Activated CD4-positive, alpha-beta memory T cell treated with anti-CD3 and anti-CD28 coated beads for 36 hours (primary cell): ENCODE measurements at places on chromosomes 2 and 18. TPM values are rescaled to one million over a fixed set of nuclear protein-coding genes. Genes with fewer than 3 reads are reported as not detected.

DNA sequence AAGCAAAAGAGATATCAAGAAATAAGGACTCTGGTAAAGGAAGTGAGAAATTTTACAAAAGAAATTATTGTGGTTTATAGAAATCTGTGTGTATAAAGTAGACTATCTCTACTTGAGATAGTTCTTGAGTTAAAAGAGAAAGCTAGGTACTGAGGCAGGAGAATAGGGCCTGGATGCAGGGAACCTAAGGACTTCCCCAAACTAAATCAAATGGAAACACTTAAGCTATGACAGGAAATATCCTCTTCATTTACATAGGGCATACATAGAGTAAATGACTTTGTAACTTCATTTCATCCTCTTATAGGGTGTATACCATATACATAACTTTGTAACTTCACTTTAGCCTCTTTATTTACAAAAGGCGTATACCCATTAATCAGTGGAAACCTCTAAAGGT lies 219.2 kb upstream of the RGPD4 start:
- no peak for DNase-seq
- no peaks in the 10 kb centered on the region for H3K36me3 ChIP-seq
- no peaks in the 10 kb centered on the region for H3K27me3 ChIP-seq

DNA sequence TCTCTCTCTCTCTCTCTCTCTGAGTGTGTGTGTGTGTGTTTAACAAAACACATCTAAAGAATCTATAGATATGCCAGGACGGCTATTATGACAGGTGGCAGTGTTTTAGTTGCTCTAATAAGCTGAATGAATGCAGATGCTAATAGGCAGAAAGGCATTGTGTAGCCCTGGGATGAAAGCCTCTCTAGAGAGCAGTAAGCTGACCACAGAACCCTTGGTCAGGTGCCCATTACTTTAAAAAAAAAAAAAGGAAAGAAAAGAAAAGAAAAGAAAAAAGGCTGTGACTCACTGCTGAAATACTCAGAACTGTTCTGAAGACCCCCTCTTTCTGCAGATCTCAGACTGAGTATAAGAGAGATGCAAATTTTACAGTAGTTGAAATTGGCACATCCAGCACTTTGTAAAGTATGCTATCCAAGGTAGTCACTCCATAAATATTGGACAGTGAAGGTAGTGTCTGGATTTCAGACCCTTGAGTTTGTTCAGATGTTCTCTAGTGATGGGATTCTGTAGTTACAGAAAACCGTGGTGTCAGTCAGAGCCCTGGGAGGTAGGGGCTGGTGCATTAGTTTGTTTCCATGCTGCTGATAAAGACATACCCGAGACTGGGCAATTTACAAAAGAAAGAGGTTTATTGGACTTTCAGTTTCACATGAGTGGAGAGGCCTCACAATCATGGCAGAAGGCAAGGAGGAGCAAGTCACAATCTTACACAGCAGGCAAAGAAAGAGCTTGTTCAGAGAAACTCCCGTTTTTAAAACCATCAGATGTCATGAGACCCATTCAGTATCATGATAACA lies 30.9 kb downstream of the OSBPL6 start:
- no peaks in the 10 kb centered on the region for H3K36me3 ChIP-seq
- no peak overlapping the region for H3K4me3 ChIP-seq
- DNase-seq = no peak
- H3K27ac ChIP-seq = no peak overlapping the region
- H3K27me3 ChIP-seq = peaks cover 23% of the 10 kb centered on the region

DNA sequence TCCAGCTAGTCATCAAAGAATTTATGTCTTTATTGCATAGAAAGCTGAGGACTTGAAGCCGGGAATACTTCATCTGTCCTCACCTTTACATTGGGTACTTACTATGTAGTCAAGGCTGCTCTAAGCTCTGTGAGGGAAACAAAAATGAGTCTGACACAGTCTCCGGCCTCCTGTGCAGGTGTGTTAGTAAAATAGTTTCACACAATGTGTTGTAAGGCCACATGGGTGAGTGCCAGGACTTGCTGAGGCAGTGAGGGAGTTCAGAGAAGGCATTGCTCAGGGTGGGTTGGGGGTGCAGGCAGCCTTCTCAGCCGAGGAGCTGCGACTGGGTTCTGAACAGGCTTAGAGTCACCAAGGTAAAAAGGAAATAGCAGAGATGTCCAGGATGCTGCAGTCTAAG lies 54.5 kb upstream of the SMAD2 start:
- H3K36me3 ChIP-seq = no peaks in the 10 kb centered on the region
- no peaks in the 10 kb centered on the region for H3K4me1 ChIP-seq
- DNase-seq = no peak
- peaks cover 1% of the 10 kb centered on the region for H3K27me3 ChIP-seq
- no peak overlapping the region for H3K4me3 ChIP-seq

DNA sequence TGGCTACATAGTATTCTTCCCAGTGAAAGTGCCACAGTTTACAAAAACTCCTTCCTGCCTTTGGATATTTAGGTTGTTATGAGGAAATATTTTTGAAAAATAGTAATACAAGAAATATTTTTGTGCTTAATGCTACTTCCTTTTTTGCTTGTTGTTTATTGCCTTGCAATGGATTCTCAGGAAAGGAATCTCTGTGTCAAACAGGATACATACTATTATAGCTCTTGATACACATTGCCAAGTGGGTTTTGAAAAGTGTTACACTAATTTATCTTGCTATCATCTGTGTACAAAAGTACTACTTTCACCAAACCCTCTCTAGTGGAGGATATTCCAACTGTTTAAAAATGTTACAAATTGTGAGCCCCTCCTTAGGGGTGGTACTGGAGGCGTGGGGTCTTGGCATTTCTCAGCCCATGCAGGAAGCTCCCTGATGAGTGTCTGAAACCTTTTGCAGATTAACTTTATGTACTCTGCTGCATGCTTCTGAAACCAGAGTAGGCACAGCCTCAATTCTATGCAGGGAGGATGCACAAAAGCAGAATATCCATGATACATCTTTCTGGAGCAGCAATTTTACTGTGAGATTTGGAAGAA lies 54.5 kb downstream of the EVA1A start:
- H3K36me3 ChIP-seq = no peaks in the 10 kb centered on the region
- no peaks in the 10 kb centered on the region for H3K4me1 ChIP-seq
- no peak for DNase-seq
- no peak overlapping the region for H3K4me3 ChIP-seq
- peaks cover 6% of the 10 kb centered on the region for H3K27me3 ChIP-seq

GRCh38 chr2:232731470-232731869 lies 34.3 kb downstream of the GIGYF2 start:
- H3K4me1 ChIP-seq = no peaks in the 10 kb centered on the region
- no peak overlapping the region for H3K27ac ChIP-seq
- no peaks in the 10 kb centered on the region for H3K27me3 ChIP-seq
- no peak for DNase-seq
- no peak overlapping the region for H3K4me3 ChIP-seq
- peaks cover 23% of the 10 kb centered on the region for H3K36me3 ChIP-seq

The TCF23 gene
- total RNA-seq = not detected

GRCh38 chr2:10513201-10513600 lies 65.1 kb upstream of the ODC1 start:
- H3K27ac ChIP-seq = no peak overlapping the region
- H3K4me3 ChIP-seq = no peak overlapping the region
- no peaks in the 10 kb centered on the region for H3K27me3 ChIP-seq
- no peak for DNase-seq

- H3K36me3 ChIP-seq = no peaks in the 10 kb centered on the region
- no peak for DNase-seq
- H3K27me3 ChIP-seq = peaks cover 14% of the 10 kb centered on the region
- no peak overlapping the region for H3K27ac ChIP-seq
These were observed 219.5 kb upstream of the NRP2 start for GRCh38 chr2:205462681-205463345.

- no peaks in the 10 kb centered on the region for H3K27me3 ChIP-seq
- no peaks in the 10 kb centered on the region for H3K4me1 ChIP-seq
- DNase-seq = no peak
- no peaks in the 10 kb centered on the region for H3K36me3 ChIP-seq
- no peak overlapping the region for H3K27ac ChIP-seq
These were observed 360.3 kb downstream of the CLIP4 start for GRCh38 chr2:29475499-29475898.

DNA sequence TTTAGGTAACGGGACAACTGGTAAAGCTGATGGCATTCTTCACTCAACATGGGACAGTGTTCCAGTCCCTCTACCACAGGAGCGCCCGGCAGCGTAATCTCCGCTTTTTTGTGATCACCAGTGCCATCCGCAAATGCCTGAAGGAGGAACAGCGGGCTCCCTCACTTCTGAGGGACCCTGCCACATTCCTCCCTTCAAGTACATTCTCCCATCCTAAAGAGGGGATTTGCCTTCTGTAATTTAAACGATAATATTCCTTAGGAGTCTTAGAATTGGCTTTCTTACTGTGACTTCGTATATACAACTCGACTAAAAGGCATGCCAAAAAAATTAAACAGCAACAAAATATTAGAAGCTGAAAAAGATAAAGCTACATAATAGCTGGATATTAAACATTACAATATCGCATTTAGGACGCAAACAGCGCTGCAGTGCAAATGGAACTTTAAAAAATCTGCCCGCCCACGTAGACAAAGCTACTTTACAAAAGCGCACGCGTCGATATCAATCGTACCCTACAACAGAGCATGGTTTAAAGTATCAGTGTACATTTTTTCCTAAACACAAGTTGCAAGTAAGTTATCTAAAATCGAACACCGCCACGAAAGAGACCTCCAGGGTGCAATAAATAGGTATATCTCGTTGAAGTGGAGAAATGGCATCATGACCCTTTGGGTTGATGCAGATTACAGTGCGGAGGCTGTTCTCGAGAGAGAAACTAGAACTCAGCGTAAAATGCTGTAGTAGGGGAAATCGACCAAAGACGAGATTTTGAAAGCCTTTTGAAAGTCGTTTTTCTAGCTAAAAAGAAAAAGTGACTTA lies 2.3 kb upstream of the VSNL1 start:
- no peak overlapping the region for H3K27ac ChIP-seq
- H3K4me1 ChIP-seq = peaks cover 7% of the 10 kb centered on the region
- no peak for DNase-seq
- H3K4me3 ChIP-seq = no peak overlapping the region
- peaks cover 51% of the 10 kb centered on the region for H3K27me3 ChIP-seq
- no peaks in the 10 kb centered on the region for H3K36me3 ChIP-seq

The GAD1 gene
- 2.6 TPM for total RNA-seq

GRCh38 chr18:21522530-21522929 lies 78.0 kb downstream of the ESCO1 start:
- peaks cover 23% of the 10 kb centered on the region for H3K36me3 ChIP-seq
- DNase-seq = no peak
- no peaks in the 10 kb centered on the region for H3K27me3 ChIP-seq
- H3K4me3 ChIP-seq = no peak overlapping the region

GRCh38 chr2:98180456-98180855 lies 93.5 kb downstream of the VWA3B start:
- DNase-seq = no peak
- H3K27me3 ChIP-seq = peaks cover 21% of the 10 kb centered on the region
- H3K4me3 ChIP-seq = no peak overlapping the region
- no peaks in the 10 kb centered on the region for H3K4me1 ChIP-seq

The MITD1 gene
- total RNA-seq = 67.4 TPM

DNA sequence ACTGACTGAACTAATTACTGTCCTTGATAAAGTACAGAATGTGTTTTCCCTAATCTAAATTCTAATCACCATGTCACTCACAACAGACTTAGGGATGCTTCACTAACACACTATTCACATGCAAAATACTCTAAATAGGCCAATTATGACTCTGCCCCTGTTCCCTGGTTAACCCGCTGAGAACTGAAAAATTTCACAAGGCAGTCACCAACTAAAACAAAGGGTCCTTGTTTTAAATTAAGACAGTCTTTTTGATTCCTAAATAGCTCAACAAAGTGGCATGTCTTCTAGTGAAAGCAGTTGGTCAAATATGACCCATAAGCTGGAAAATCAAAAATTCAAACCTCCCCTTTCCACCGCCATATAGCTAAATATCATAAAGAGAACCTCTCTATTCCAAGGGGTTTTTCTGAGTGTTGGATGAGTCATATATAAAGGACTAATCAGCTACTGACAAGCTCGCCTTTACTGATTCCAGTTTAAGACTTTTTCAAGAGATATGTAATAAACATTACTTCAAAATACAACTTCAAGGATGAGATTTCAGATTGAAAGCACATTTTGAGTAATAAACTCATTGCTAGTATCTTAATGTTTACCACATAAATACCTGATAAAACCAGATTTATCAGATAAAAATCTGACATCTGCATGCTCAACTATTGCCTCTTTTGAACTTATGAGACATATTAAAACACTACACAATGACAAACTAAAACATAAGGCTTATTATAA lies 235.8 kb downstream of the TCF4 start:
- H3K4me3 ChIP-seq = no peak overlapping the region
- no peaks in the 10 kb centered on the region for H3K36me3 ChIP-seq
- no peak for DNase-seq
- H3K27ac ChIP-seq = no peak overlapping the region
- H3K27me3 ChIP-seq = peaks cover 4% of the 10 kb centered on the region

GRCh38 chr2:13822365-13822764 lies 810.2 kb upstream of the LRATD1 start:
- no peak overlapping the region for H3K27ac ChIP-seq
- DNase-seq = no peak
- H3K4me3 ChIP-seq = no peak overlapping the region
- H3K36me3 ChIP-seq = no peaks in the 10 kb centered on the region
- no peaks in the 10 kb centered on the region for H3K27me3 ChIP-seq

The DSG4 gene
- total RNA-seq = not detected

The TMEM178A gene
- total RNA-seq = 0.29 TPM

DNA sequence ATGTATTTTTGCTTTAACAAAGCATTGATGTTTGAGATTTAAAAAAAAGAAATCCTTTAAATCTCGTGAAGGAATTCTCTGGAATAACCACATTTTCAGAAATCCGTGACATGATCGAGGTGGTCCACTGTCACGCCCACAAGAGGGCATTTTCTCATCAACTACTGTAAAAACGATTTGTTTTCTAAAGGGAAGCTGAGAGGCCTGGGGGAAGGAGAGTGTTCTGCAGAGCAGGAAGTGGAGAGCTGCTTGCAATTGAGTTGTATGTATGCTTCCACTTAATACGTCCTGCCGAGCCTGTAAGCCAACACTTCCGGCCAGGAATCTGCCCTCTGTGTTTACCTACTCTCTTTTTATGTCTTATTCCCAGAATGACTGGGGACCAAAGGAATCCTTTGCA lies 19.4 kb downstream of the KLHL29 start:
- no peaks in the 10 kb centered on the region for H3K4me1 ChIP-seq
- no peaks in the 10 kb centered on the region for H3K36me3 ChIP-seq
- H3K27ac ChIP-seq = no peak overlapping the region
- no peak for DNase-seq

GRCh38 chr2:204046145-204046544 lies 109.6 kb downstream of the ICOS start:
- no peaks in the 10 kb centered on the region for H3K36me3 ChIP-seq
- no peaks in the 10 kb centered on the region for H3K27me3 ChIP-seq
- H3K4me3 ChIP-seq = no peak overlapping the region

The CFC1 gene
- total RNA-seq = not detected

The IL36G gene
- total RNA-seq = not detected

DNA sequence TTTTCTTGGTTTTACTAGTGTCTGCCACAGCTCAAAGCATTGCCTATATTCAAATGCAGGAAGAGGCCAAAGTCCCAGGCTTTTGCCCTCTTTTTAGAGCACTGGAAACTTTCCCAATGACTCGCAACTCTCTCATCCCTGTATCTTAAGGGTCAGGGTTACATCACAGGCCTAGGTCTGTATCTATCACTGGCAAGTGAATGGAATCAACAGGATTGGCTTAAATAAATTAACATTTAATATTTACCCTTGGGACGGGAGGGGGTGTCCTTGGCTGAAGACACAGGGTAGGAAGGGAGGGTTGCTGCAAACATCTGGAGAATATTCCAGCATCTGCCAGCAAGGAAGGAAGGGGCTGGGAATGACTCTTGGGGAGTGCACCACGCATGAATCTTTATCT lies 242.6 kb downstream of the SLC4A3 start:
- no peaks in the 10 kb centered on the region for H3K36me3 ChIP-seq
- no peaks in the 10 kb centered on the region for H3K27me3 ChIP-seq
- no peak overlapping the region for H3K27ac ChIP-seq
- H3K4me1 ChIP-seq = no peaks in the 10 kb centered on the region

The MARCO gene
- not detected for total RNA-seq
